ENCODE measurements at places on chromosomes 5 and 9.

DNA sequence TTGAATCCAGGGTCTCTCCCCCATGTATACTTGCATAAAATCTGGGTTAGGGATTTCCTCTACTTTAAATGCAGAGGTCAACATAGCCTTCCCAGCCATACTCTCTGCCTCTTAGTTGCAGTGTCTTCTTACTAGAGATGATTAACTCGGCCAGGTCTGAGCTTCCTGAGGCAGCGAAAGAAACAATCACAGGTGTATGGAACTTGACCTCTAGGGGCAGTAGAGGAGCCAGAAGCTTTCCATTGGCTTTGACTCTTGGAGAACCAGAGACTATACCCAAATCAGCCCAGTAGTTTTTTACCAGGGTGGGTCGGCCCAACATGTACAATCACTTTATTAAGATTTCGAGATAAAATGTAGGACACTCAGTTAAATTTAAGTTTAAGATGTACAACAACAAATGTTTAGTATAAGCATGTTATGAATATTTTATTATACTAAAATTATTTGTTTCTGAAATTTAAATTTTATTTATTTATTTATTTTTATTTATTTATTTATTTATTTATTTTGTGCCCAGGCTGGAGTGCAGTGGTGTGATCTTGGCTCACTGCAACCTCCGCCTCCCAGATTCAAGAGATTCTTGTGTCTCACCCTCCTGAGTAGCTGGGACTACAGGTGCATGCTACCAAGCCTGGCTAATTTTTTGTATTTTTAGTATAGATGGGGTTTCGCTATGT lies 48.0 kb upstream of the DMRT3 start:
- no peak for DNase-seq

GRCh38 chr9:134619448-134619982 lies 22.1 kb upstream of the COL5A1 start:
- no peak for DNase-seq

GRCh38 chr5:4553130-4553529 lies 587.0 kb upstream of the ADAMTS16 start:
- DNase-seq = no peak

GRCh38 chr5:24547132-24547531 lies 97.6 kb downstream of the CDH10 start:
- no peak for DNase-seq

GRCh38 chr9:108855888-108856287 lies at the start of gene ACTL7B:
TSS of gene ACTL7B (minus strand) at chr9:108855986. CDS start at chr9:108855930, 56 bp downstream.
- DNase-seq = no peak

DNA sequence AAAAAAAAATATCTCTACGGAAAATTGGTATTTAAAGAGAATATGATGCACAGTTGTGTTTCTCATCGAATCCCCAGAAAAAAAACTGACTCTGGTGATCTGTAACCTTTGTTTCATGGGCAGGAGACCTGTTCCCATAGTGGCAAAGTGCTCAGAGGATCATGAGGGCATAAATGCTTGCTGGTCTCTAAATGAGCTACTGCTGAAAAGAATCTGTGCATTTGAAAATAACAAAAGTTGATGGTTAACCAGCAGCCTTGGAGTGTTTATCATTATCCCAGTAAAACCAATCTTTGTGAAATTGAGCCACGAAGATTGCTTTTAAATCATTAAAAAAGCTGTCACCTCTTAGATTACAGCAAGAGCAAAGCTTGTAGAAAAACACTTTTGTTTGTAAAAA lies 775.4 kb downstream of the MTRR start:
- no peak for DNase-seq

DNA sequence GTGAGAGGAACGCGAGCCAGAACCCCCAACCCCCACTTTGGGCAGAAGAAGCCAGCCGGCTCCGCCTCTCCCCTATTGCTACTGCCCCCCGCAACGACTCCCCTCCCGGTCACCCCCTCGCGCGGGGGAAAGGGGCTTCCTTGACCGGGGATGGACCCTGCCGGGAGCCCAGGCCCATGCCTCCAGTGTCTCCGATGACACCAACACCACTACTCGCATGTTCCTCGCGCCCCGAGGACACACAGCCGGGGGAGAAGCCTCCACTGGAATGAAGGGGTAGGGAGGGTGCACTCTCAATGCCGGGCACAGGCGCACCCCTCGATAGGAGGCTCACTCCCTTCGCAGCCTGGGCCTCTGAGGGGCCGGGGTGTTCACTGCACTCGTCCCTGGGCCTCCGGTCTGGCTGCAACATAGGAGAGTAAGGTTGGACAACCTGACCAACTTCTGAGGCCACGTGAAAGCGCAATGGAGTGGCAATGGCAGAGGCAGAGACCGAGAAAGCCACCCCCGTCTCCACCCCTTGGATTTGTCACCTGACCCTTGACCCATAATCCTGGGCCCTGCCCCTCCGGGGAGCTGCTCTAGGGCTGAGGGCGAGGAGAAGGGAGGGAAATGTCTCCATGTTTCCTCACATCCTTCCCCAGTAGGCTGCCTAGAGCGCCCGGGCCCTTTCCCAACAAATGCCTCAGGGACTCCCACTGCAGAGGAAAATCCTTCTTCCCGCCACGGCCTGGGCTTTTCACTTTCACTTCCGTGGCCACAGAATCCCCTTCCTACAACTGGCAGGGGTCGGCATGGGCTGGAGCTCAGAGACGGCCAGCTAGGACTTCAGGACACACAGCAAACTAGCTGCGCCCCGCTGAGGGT lies 1.1 kb upstream of the CNTFR start:
- no peak for DNase-seq

GRCh38 chr5:148542812-148543211 lies 111.5 kb downstream of the HTR4 start:
- no peak for DNase-seq
